ENCODE measurements at places on chromosomes 5 and 9.

GRCh38 chr5:135079760-135080159, 45.7 kb upstream of the PITX1 start:
- DNase-seq, result no peak

GRCh38 chr5:84057211-84057610, 327.5 kb downstream of the EDIL3 start:
- no peak for DNase-seq

- DNase-seq, result no peak
These were observed 71.2 kb upstream of the PARP8 start for GRCh38 chr5:50595199-50595598.

- DNase-seq, result no peak
These were observed 7.6 kb downstream of the TENT2 start for GRCh38 chr5:79619854-79620253.

- DNase-seq, result no peak
These were observed 61.6 kb downstream of the ICE1 start for GRCh38 chr5:5483880-5484598.

DNA sequence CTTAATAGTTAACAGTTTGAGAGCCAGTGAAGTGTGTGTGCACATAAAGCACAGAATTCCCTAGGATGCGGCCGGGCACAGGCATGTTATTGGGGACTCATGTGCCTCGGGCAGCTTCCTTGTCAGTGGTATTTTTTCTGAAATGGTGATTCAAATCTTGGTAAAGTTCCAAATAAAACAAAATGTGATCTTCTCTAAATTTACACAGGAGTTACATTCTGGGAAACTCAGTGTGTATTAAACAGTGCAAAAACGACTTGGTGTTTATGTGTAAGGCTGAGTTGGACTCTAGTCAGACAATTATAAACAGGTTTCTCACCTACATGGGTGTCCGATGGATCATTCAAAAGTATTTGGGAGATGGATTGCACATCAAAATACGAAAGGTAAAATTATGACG, 48.9 kb downstream of the BOD1 start:
- DNase-seq, result no peak

DNA sequence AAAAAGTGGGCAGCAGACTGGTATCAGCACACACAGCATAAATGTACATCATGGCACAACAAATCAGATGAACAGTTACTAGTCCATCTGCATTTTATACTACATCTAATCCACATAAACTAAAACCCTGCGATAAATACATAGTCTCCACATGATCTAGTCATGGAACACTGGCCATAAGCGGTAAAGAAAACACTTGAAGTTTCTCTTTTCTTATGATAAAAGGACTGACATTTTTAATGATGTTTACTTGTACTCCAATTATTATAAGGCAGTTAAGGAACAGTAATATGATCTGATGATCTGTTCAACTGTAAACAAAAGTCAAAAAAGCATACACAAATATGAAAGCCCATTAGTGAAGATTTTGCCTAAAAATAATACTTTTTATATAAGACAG, 112.5 kb downstream of the MPDZ start:
- DNase-seq, result no peak

DNA sequence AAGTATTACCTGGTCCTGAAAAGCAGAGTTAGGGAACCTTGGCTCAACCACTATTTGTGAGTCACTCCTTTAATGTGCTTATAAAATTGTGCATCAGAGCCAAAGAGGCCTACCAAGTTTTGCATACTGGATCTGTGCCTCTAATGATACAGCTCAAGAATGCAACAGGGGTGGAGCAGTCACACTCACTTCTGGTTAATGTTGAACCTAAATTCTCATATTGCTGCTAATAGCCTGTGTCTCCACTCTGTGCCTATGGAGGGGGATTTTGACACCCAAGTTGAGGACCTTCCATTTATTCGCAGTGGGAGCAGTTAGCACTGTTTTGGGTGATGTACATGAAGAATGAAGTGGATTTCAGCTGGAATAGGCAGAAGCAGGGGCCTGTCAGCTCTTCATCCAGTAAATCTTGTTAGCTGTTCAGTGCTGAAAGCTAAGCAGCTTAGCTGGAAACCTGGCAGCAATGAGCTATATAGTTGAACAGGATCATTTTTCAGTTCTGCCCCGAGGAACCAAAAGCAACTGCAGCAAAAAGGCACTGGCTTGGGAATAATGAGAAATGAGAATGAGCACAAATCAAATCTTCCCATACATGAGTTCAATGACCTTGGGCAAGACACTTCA, 9.7 kb downstream of the SH3TC2 start:
- DNase-seq, result no peak

- no peak for DNase-seq
These were observed 2.6 kb downstream of the SLC2A6 start for GRCh38 chr9:133476036-133476931.

GRCh38 chr5:65075623-65076250, 307.0 kb downstream of the CWC27 start:
- no peak for DNase-seq

- DNase-seq, result peak; percentile 45
These were observed 789 bp downstream of the SEMA6A start for GRCh38 chr5:116573702-116574366.

- no peak for DNase-seq
These were observed 733.9 kb downstream of the PRELID2 start for GRCh38 chr5:145101246-145101645.

- no peak for DNase-seq
These were observed 478.7 kb downstream of the DMAC1 start for GRCh38 chr9:7320841-7321240.

GRCh38 chr9:135488527-135488926, 8.9 kb downstream of the PPP1R26 start:
- DNase-seq, result no peak

- no peak for DNase-seq
These were observed 87.6 kb downstream of the ERP44 start for GRCh38 chr9:100011062-100011681.

DNA sequence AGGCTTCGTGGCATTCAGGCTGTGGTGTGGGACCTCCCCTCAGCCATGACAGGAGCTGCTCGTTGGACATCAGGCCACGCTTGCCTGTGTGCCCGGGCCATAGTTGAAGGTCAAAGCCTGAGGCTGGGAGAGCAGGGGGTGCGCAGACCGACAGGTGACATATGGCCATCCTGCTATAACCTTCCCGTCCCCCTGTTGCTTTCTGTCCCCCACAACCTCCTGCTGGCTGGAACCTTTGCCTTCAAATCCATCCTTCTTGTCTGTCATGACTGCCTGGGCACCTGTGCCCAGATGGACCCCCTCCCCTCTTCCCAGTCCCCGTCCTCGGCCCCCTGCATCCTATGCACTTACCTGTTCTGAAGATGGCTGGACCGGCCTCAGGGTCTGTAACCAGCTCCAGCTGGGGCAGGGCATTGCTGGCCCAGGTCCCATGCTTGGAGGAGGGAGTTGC, 83.2 kb downstream of the WNK2 start:
- DNase-seq, result peak; percentile 10

DNA sequence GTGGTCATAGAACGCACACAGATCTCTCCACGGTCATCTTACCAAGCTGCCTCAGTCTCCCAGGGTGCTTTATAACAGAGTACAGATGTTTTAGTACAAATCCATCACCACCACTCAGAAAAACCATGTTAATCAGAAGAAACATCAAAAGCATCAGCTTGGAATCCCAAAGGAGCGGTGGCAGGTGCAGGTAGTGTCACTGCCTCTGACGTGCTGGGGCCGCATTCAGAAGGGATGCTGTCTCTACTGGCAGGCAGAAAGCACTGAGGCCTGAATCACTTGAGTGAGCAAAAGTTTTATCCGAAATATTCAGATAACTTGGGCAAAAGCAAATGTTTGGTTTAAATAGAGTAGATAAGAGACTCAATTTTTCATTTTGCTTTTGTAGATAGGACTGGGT, 448.4 kb upstream of the ZNF608 start:
- no peak for DNase-seq

DNA sequence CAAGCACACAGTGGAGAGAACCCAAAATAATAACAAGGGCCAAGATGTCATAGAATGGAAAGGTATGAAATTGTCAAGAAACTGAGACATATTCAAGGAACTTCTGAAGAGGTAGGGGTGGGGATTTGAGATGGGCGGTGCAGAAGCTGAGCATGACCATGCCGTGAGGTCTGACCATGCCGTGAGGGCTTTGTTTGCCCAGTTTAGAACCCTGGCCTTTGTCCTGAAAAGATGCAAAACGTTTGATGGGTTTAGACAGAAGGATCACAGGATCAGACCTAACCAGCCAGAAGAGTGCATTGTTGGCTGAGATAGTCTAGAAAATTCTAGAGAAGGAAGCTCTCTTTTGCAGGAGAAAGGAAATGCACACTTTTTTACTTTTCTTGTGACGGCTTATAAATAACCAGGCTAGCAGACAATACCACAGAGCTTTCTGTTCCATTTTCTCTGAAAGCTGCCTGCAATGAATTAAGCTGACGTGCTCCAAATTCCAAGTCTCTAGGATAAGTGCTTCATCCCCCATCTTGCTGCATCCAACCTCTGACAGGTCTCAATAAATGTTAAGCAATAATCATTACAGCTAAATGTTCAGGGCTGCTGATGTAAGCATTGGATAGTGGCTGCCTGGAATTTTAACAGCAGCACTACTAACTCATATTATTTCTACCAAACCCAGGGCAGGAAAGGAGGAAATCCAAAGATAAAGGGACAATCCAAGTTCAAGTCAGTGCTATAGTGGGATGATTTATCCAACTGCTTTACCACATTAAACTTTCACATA, 110.9 kb upstream of the IL6ST start:
- DNase-seq, result no peak

DNA sequence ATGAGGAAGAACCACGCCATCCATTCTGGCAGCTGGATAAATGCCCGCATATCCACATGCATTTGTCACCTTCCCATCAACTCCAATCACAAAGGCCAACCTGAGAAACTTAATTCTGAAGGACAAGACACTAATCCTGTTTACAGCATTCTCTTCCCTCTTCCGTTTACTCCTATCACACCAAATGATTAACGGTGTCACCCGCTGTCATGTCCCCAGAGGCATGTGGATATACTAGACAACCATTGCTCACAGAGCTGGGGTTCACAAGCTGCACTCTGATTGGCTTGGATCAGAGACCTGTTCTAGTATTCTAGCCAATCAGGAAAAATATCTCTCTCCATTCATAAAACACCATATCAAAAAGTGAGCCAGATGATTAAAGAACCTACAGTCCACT, 3.6 kb downstream of the MACROH2A1 start:
- no peak for DNase-seq

DNA sequence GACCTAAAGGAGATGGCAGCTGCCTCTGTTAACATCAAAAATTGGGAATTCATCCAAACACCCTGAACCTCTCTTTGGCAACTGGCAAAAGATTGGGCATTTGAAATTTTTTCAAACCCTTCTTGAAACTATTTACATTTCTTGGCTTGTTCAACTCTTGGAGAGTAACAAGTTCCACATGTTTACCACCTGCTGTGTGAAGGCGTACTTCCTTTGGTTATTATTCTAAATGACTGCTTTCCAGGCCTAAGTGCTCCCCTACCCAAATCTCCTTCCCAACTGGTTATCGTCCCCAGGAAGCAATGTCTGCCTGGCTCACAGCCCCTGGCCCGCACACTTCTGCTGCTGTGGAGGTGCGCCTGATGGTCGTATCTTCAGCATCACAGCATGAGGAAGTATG, 422.7 kb downstream of the DMAC1 start:
- no peak for DNase-seq

GRCh38 chr9:98658951-98659351, 49.8 kb downstream of the GABBR2 start:
- no peak for DNase-seq

GRCh38 chr5:175544586-175544985, 66.2 kb downstream of the SFXN1 start:
- DNase-seq, result no peak

GRCh38 chr5:74261866-74262265, 378.7 kb downstream of the ENC1 start:
- DNase-seq, result no peak

DNA sequence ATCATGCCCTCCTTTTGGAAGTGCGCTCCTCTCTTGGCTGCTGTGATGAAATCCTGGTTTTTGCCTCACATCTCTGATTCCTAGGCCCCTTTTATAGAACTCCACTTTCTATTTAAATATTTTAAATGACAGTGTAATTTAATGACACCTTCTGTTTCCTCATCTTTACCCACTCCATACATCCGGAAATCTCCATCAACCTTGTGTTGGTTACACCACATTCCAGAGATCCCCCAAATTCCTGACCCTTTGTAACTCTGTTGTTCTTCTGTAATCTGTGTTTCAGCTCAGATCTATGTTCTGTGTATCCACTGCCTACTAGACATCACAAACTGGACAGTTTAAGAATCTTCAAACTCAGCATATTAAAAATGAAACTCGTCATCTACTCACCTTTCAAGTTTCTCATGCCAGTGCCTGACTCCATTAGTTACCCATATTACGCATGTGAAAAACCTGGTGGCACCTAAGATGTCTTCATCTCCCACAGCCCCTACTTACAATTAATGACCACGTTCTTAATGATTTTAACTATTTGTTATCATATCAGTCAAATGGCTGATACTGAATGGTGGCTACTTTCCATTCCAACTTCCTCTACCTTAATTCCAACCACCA, 25.1 kb downstream of the PARP8 start:
- no peak for DNase-seq

GRCh38 chr5:107265193-107265592, 405.5 kb downstream of the EFNA5 start:
- no peak for DNase-seq

GRCh38 chr5:100828071-100828897, 74.8 kb downstream of the ST8SIA4 start:
- no peak for DNase-seq
